ENCODE measurements at places on chromosomes 13 and 19.
A peak's percentile ranks its signal among the peaks of the same experiment; 100 is the strongest.

GRCh38 chr13:88142653-88143052 lies 471.5 kb downstream of the SLITRK5 start:
- no peak for DNase-seq

- DNase-seq = no peak
Measured at GRCh38 chr19:37928527-37929286, 21.7 kb downstream of the SIPA1L3 start.

DNA sequence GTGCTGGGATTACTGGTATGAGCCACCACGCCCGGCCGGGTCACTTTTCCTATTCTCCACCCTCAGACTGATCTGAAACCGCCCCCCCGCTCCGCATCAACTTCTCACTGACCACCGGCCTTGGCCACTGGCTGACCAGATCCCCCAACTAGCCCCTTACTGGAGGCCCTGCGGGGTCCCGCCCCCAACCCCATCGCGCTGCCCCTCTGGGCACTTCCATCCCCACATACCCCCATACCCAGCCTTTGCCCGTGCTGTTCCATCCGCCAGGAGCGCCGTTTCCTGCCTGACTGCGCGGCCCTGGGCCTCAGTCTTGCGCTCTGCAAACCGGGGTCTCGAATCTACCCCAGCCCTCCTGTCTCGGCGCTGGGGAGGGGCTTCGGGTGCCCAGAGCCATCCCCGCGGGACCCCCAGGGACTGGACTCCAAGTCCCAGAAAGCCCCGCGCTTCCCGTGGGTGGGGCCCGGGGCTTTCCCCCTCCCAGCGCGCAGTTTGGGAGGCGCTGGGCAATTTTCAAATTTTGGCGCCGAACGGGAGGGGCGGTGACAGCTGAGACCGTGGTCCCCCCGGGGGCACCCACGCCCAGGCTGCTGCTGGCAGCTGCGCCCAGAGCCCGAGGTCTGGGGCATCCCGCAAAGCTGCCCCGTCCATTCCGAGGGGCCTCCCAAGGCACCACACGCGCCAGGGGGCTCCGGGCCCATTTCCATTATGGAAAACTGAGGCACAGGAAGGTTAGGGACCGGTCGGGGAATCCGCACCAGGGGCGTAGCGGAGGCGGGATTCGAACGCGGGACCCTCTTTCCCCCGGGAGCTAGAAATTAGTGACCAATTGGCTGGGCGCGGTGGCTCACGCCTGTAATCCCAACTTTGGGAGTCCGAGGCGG lies 5.2 kb upstream of the LMNB2 start:
- DNase-seq = peak; percentile 86

DNA sequence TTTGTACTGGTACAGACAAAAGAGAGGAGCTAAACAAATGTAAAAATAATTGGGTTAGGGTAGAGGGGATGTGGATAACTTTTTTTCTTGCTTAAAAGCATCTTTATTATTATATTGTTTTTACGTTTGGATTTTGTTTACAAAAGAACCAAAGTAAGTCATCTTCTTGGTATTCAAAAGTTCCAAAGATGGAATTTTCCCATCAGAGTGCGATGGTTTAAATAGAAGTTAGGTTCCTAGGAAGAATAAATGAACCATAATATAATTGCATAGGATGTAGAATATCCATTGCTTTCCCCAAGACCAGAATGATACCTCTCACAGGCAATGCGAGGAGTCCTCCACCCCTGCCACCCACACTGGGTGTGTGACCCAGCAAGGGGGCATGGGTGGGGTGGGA lies 99.4 kb upstream of the RNF113B start:
- no peak for DNase-seq

DNA sequence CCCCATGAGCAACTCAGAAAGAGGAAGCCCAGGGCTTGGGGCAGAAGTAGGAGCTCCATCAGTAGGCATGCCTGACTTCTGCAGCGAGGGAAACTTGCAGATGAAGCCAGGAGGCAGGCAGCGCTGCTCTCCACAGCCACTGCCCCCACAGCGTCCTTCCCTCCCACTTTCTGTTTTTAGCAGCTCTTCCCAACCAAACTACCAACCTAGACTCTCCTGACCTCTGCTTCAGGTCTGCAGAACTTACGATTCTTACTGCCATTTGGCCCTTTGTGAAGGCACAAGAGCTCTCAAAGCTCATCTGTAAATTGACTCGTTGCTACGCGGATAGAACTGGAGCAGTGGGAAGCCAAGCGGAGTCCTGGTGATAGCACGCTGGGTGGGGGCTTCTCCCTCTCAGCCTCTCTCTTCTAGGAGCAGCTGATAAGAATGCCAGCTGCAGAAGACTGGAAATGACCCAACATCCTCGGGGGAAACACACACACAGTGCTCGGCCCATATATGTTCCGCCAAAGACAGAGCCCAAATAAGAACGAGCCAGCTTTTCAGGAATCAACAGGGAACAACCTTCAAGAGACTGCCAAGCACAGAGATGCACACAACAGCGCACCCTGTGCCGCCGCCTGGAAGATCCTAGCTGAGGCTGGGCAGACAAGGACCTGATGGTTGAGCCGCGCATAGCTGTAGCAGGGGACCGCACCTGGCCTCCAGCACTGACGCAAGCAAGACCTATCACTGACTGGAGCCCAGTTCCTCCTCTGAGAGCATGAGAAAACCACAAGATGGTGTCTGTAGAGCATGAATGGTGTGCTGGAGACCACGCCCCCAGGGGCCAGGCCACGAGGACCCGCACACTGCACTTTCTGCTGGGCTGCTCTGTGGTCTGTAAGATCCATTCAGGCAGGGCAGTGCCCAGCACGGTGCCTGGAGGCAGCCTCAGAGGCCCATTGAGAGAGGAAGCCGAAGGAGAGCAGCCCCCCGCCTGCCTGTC lies 15.9 kb upstream of the SLC35E1 start:
- peak; percentile 13 for DNase-seq

GRCh38 chr19:52094526-52095130 lies 937 bp downstream of the ZNF841 start:
- peak; percentile 15 for DNase-seq

- DNase-seq = no peak
Measured at GRCh38 chr13:74795526-74795925, 661.3 kb upstream of the KLF12 start.

DNA sequence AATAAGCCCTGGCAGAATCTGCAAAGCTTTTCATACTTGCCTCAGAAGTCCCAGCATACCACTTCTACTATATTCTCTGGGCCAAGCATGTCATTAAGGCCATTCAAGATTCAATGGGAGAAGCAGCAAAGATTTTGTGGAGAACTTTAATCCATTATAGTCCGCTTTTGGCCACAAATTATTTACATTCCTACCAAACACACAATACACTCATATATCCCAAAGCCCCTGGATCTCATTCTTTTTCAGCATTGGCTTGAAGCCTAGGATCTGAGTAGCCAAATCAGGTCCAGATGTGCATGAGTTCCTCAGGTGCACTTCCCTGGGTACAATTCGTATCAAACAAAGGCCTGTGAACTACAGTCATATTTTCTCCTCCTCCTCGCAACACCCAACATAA lies 203.4 kb downstream of the NDFIP2 start:
- no peak for DNase-seq

GRCh38 chr19:51480590-51480989 lies 2.3 kb downstream of the CEACAM18 start:
- peak; percentile 7 for DNase-seq

DNA sequence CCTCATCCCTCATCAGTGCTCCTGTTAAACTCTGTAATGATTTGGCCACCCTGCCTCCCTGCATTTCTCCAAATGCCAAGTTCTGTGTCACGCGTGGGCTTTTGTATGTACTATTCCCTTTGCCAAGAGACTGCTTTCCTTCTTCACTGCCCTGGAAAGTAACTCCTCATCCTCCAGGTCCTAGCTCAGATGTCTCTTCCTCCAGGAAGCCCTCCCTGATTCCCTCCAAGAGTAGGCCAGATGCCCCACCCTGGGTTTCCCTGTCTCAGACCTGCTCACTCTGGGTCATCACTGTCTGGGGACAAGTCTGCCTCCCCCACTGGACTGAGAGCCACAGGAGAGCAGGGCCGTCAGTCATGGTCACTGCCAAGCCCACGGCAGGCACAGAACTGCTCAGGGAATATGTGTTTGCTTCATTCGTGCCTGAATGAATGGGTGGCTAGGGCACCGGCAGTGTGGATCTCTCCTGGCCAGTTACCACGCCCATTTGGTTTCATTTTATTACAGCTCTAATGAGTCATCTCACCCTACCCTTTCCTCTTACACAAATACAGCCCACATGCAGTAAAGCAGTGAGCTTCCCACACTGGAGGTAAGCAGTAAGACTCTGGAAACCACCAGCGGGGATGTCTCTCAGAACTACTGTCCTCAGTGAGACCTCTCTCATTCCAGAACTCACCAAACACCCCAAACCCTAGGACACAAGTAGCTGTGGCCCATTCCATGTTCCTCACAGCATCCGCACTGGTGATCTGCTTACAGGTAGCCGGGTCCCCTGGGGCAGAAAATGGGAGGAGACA lies 12.1 kb upstream of the GPR4 start:
- peak; percentile 94 for DNase-seq

- DNase-seq = no peak
Measured at GRCh38 chr13:113849981-113850721, 13.7 kb downstream of the GAS6 start.

DNA sequence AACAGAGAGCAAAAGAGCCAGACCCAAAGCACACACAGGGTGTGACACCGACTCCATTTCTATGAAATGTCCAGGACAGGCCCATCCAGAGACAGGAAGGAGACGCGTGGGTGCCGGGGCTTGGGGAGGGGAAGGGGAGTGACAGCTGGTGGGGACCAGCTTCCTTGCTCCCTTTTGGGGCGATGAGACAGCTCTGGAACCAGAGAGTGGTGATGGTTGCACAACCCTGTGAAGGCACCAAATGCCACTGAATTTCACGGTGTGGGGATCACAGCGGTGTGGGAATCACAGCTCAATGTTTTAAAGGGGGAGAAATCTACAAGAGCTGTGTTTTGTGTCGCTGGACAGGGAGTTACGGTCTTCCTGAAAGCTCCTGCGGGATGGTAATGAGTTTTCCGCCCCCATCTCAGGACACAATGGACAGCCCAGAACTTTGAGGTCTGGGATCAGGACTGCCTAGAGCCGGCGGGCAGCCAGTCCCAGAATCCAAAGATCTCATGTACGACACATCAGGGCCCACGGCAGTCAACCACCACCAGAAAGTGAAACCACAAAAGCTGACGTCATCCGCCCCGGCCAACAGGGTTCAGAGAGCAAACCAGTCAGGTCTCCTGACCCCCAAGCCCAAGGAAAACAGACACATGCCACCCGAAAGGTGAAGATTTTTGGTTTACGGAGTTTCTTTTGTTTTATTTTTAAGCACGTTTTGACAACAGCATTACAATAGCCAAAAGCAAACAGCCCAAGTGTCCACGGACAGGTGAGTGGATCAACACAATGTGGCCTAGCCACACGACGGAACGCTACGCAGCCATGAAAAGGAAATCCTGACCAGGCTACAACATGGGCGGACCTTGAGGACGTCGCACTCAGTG lies 7.3 kb downstream of the SGTA start:
- DNase-seq = peak; percentile 77

GRCh38 chr19:35403116-35403760 lies 32.4 kb downstream of the GPR42 start:
- DNase-seq = no peak

- no peak for DNase-seq
Measured at GRCh38 chr19:7589822-7590221, 5.8 kb upstream of the CAMSAP3 start.

- DNase-seq = peak; percentile 77
Measured at GRCh38 chr13:113545455-113545930, 39.1 kb upstream of the TFDP1 start.

- peak; percentile 27 for DNase-seq
Measured at GRCh38 chr19:4337906-4338440, 654 bp downstream of the STAP2 start.

DNA sequence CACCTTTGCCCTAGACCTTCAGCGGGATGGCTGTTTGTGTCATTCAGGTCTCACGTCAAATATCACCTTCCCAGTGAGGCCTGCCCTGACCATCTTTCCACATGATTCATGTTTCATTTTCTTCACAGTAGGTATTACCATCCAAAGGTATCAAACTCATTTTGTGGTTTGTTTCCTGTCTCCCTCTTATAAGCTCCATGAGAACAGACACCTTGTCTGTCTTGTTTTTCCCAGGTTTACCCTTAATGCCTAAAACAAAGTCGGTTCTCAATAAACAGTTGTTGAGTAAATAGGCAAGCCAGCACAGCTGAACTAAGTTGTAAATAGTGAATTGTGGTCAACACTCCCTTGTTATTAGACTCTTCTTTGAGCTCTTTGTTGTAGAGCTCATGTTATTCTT lies 122.6 kb upstream of the GJB6 start:
- DNase-seq = no peak

DNA sequence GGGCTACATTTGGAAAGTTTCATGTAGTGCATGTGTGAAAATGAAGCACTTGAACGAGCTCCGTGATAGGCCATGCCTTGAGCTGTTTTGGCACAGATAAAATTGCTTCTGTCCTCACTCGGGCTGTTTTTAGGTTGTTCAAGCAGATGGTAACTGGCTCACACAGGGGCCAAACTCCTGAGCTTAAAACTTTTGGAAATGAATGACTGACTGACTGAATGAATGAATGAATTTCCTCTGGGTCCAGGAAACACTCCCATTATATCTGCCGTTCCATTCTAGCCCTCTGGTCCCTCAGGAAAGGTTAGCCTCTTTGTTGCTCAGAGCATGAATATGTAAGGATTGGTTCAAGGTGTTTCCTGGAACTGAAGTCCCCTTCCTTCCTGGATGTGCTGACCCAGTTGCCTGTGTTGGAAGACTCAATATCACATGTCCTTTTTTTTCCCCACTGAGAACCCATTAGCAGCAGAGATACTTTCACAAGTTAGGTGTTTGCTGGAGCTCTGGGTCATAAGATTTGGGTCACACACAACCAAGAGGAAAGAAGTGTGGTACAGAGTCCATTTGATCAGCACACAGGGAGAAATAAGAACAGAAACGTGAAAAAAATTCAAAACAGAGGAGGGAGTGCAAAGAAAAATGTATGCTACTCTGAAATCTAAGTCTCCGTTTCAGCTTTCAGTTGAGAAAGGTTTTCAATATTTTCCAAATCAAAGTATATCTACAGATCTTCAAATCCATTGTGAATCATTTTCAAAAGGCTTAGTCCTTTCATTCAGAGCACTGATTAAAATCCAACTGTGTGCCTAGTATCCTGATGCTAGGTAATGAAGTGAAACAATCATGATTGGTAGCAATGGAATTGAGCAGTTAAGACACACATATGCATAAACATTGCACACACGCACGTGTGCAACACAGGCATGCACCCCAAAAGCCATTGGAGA lies 18.9 kb downstream of the MBNL2 start:
- DNase-seq = no peak

DNA sequence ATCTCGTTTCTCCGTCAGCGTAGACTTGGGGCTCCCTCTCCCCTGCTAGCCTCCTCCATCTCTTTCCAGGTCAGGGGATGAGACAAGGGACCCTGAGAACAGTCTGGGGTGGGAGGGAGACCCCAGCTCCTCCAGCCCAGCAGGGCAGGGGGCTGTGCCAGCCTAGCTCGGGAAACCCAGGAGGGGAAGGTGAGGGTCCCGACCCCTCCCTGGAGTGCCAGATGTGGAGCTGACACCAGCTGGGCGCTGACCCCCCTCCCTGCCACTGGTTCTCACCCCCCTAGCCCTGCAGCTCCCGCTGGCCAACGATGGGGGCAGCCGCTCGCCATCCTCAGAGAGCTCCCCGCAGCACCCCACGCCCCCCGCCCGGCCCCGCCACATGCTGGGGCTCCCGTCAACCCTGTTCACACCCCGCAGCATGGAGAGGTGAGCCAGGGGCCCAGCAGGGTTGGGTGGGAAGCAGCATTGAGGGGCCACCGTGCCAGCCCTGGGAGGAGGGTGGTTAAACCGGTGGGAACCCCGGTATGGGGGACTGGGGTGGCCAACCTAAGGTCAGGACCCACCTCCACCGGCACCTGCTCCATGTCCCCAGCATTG lies 5.1 kb upstream of the TGFBR3L start:
- no peak for DNase-seq

- DNase-seq = no peak
Measured at GRCh38 chr13:34847766-34848165, 94.3 kb upstream of the NBEA start.

Measured in EL (cell line).